ENCODE measurements at places on chromosomes 16 and 17.

GRCh38 chr16:49849754-49850108 is 6.2 kb downstream of the ZNF423 start:
- DNase-seq: no peak

GRCh38 chr17:46201491-46201890 is 8.3 kb upstream of the KANSL1 start:
- DNase-seq: no peak

GRCh38 chr17:45823598-45823997 is 21.1 kb upstream of the SPPL2C start:
- DNase-seq: no peak

DNA sequence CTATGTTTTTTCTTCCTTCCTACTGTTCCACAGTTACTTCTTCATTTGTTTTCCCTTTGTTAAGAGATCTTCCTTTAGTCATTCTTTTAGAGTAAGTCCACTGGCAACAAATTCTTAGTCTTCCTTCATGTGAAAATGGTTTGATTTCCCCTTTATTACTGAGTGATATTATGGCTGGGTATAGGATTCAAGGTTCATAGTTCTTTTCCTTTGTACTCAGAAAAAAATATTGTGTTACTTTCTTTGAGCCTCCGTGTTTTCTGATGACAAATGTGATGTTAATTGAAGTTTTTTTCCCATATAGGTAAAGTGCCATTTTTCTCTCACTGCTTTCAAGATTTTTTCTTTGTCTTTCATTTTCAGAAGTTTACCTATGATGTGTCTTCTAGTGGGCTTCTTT is 283.1 kb upstream of the TBX2 start:
- DNase-seq: no peak

- DNase-seq: no peak
These were observed 234.5 kb upstream of the MYOCD start for GRCh38 chr17:12431188-12431587.

DNA sequence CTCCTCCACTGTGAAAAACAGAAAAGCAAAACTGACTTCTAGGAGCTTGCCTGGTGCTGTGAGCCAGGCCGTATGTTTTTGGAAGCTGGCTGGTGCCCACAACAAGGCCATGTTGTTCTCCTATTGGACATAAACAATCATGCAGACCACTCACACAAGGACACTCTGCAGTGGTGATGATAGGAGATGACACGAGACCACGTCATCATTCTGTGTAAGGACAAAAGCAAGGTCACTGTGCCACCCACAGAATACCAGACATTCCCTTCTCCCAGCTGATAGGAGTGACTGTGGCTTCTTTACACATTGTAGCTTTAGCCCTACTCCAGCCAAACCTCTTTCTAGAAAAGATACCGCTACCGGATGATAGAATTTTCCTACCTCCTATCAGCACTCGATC is 47.7 kb upstream of the LCMT1 start:
- DNase-seq: no peak

DNA sequence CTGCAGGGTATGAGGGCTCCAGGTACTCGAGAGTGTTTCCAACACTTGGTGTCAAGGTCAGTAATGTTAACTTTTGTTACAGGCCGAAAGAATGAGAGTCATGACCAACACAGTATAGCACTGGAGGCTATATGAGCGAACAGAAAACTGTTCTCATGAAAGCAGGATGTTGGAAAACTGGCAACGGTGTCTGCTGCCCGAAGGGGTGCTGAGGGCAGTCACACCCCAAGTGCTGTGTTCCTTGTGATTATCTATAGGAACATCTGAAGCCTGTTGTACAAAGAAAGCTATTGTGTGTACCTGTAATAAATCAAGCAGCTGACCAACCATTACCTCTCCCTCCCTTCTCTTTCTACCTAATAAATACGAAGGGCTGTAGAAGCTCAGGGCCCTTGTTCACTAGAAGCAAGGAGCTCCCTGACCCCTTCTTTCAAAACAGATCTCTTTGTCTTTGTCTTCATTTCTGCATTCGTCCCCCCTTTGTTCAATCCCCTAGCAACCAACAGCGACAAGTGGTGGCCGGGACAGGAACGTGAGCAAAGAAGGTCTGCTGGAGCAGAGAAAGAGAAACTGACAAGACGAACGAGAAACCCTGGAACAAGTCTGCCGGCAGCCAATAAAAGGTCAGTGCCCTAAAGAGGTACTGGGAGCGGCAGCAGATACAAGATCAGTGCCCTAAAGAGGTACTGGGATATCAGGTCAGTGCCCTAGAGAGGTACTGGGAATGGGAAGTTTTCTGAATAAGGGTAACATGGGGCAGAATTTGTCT is 7.6 kb downstream of the CD300LD start:
- DNase-seq: no peak

DNA sequence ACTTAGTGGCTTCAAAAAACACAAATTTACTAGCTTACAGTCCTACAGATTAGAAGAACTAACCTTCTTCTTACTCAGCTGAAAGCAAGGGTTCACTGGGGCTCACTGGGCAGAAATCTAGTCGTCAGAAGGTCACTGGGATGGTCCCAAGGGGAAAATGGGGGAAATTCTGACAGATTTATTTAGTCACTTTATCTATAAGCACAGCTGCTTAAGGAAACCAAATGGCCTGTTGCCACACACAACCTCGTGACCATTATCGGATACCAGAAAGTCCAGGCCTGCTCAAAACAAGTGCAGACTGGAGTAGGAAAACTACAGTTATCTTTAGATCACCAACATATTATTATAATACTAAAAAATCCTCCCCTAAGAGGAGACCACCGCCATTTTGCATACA is 374.6 kb upstream of the ASIC2 start:
- DNase-seq: no peak

DNA sequence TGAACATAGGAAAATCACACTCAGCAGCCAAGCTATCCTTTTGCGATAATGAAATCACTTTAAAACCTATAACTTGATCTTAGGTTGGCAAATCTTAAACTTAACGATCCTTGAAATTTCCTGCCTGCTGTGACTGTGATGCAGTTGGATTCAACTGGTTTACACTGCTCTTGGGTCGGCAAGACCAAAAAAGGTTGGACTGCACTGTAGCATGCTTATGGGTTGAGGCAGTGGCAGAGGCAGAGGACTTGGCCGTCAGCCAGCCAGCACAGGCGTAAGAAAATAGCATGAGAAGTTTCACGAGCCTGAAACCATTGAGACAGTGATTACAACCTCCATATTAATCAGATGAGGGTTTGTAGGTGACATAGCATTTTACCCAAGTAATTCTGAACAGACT is 21.4 kb downstream of the WSB1 start:
- peak; percentile 46 for DNase-seq

GRCh38 chr17:7191571-7192270 is 12.6 kb upstream of the ASGR1 start:
- DNase-seq: peak; percentile 44

GRCh38 chr17:52606098-52606497 is 447.6 kb upstream of the CA10 start:
- DNase-seq: no peak

DNA sequence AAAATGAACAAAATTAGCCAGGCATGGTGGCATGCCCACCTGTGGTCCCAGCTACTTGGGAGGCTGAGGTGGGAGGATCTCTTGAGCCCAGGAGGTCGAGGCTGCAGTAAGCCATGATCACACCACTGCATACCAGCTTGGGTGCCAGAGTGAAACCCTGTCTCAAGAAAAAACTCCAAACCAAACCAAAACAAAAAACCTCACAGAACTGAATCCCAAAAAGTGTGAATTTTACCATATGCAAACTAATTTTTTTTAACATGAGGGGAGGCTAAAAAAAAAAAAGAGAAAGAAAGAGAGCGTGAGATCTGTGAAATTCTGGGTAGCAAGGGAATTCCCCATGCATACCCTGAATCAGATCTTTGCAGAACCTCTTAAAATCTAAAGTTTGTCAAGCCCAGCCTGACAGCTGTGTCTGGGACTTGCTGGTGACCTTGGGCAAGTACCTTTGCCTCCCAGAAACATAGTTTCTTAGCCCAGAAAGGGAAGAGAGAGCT is 17.1 kb upstream of the CDH1 start:
- DNase-seq: no peak

- peak; percentile 52 for DNase-seq
These were observed 110.1 kb upstream of the SMURF2 start for GRCh38 chr17:64771980-64772844.

GRCh38 chr16:2204416-2205103 is 694 bp upstream of the MLST8 start:
- DNase-seq: no peak

DNA sequence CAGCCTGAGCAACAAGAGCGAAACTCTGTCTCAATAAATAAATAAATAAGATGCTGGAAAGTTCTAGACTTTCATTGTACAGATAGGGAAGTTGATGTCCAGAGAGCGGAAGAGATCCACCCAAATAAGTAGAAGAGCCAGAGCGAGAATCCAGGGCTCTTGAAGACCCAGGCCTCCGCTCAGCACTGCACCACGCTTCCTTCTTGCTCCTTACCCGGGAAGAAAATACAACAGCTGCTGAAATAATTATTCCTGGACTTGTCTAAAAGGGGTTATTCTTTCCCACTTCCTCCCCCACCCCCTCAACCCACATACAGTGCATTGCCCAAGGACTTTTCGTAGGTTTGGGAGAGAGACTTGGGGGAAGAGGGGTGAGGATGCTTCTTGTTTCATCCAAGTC is 26.7 kb downstream of the CDK5RAP3 start:
- no peak for DNase-seq
